Left lung (tissue), 14 donors: ENCODE measurements at places on chromosomes 11 and 22. TPM values are rescaled to one million over a fixed set of nuclear protein-coding genes. Genes with fewer than 3 reads are reported as not detected.

Gene MAPK8IP2
- 1.4 TPM for total RNA-seq

Gene CAPRIN1
- total RNA-seq, result 208 TPM

Gene WT1
- total RNA-seq, result 0.13 TPM

Gene CFAP68
- total RNA-seq, result 20.4 TPM
